ENCODE measurements at places on chromosomes 7 and 10. TPM values are rescaled to one million over a fixed set of nuclear protein-coding genes. Genes with fewer than 3 reads are reported as not detected.

Gene CAMK2B
- total RNA-seq, result 0.13 TPM

GRCh38 chr10:100888957-100889356 is 23.8 kb upstream of the SLF2 start:
- no peak overlapping the region for H3K4me3 ChIP-seq
- no peak overlapping the region for H3K27ac ChIP-seq
- no peaks in the 10 kb centered on the region for H3K36me3 ChIP-seq
- no peaks in the 10 kb centered on the region for H3K27me3 ChIP-seq

Gene PTF1A
- total RNA-seq, result not detected

Gene HOXA11
- total RNA-seq, result not detected

DNA sequence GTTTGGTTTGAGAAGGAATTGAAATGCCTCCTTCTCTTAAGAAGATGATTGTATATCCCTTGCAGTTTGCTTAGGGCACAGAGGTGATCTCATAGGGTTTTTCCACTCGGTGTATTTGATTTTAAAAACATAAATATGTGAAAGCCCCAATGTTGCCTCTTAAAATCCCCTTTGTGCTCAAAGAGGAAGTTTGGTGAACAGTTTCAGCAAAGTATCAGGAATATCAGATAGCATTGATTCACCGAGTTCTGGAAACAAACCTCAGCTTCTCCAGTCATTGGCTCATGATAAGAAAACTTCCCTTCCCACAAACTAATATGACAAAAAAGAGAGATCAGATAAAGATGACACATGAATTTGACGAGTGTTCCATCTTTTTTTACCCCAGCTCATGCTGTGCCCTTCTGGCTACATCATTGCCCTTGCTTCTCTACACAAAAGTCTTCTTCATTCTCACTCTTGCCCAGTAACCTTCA is 20.1 kb upstream of the SMNDC1 start:
- no peak for DNase-seq
- no peaks in the 10 kb centered on the region for H3K36me3 ChIP-seq
- no peak overlapping the region for H3K27ac ChIP-seq
- H3K4me1 ChIP-seq, result peaks cover 12% of the 10 kb centered on the region
- H3K4me3 ChIP-seq, result no peak overlapping the region
- no peaks in the 10 kb centered on the region for H3K27me3 ChIP-seq

Gene CPN1
- not detected for total RNA-seq

Gene IGF2BP3
- 75.3 TPM for total RNA-seq

Gene KCNH2
- 4.0 TPM for total RNA-seq

DNA sequence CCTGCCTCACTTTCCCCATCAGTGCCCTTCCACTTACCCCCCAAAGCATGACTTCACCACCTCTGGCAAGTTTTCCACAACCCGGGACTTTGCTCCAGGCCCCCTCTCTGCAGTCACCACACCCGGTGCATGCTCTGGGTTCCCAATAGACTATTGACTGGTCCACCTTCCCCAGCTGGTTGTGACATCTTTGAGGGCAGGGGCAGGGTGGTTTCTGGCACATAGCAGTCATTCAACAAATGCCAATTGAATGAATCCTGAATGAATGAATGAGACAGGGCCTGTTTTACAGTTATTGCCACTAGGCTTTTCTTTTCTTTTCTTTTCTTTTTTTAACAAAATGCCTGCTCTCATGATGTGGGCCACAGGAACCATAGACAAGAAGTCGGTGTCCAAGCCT is 28.8 kb upstream of the DOCK1 start:
- no peak overlapping the region for H3K4me3 ChIP-seq
- H3K4me1 ChIP-seq, result no peaks in the 10 kb centered on the region
- no peak overlapping the region for H3K27ac ChIP-seq
- DNase-seq, result no peak
- H3K36me3 ChIP-seq, result no peaks in the 10 kb centered on the region

Gene FXYD4
- total RNA-seq, result not detected

DNA sequence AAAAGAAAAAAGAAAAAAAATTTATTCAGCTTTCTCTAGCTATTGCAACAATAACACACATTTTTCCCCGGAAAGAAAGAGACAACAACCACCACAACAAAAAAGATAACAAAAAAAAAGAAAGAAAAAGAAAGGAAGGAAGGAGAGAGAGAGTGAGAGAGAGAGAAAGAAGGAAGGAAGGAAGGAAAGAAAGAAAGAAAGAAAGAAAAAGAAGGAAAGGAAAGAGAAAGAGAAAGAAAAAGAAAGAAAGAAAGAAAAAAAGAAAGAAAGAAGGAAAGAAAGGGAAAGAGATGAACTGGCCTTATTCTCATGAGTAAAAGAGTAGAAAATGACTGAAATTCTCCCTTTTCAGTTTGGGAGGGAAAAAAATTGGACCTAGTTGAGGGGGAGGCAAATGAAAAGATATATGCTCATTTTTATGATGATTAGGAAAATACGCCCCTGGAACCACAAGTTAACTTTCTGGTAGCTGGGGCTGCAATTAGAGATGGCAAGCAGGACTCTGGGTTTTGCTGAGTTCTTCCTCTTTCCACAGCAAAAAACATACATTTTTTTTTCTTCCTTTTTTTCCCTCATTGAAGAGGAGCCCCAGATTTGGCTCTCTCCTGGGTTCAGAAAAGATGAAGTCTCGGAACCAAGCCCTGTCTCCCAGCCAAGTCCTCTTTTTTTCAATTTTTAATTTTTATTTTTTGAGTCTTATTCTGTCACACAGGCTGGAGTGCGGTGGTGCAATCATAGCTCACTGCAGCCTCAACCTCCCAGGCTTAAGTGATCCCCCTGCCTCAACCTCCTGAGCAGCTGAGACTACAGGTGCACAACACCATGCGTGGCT is 12.6 kb upstream of the PRDX3 start:
- H3K4me3 ChIP-seq, result no peak overlapping the region
- H3K36me3 ChIP-seq, result no peaks in the 10 kb centered on the region
- H3K4me1 ChIP-seq, result no peaks in the 10 kb centered on the region
- no peaks in the 10 kb centered on the region for H3K27me3 ChIP-seq

Gene NKX1-2
- total RNA-seq, result not detected

Gene RASA4
- 13.8 TPM for total RNA-seq

Gene EGR2
- 18.3 TPM for total RNA-seq

GRCh38 chr7:22597844-22598243 is 97.9 kb upstream of the STEAP1B start:
- peaks cover 14% of the 10 kb centered on the region for H3K4me1 ChIP-seq
- H3K27ac ChIP-seq, result no peak overlapping the region
- no peaks in the 10 kb centered on the region for H3K36me3 ChIP-seq

Gene WASL
- total RNA-seq, result 32.1 TPM

DNA sequence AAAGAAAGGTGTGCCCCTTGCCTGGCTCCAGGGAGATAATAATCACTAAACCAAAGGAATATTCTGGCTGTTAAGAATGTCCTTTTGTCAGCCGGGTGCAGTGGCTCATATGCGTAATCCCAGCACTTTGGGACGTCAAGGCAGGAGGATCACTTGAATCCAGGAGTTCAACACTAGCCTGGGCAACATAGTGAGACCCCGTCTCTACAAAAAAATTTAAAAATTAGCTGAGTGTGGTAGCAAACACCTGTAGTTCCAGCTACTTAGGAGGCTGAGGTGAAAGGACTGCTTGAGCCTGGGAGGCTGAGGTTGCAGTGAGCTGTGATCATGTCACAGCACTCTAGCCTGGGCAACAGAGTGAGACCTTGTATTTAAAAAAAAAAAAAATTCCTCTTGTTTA is 74.1 kb downstream of the HERC4 start:
- no peak for DNase-seq
- no peak overlapping the region for H3K4me3 ChIP-seq

Gene SPDYE6
- not detected for total RNA-seq

Gene MYH16
- not detected for total RNA-seq

Gene NYAP1
- total RNA-seq, result 3.2 TPM

GRCh38 chr7:139095194-139095659 is 14.3 kb downstream of the ZC3HAV1 start:
- no peaks in the 10 kb centered on the region for H3K4me1 ChIP-seq
- no peak for DNase-seq
- no peaks in the 10 kb centered on the region for H3K27me3 ChIP-seq
- H3K4me3 ChIP-seq, result no peak overlapping the region

DNA sequence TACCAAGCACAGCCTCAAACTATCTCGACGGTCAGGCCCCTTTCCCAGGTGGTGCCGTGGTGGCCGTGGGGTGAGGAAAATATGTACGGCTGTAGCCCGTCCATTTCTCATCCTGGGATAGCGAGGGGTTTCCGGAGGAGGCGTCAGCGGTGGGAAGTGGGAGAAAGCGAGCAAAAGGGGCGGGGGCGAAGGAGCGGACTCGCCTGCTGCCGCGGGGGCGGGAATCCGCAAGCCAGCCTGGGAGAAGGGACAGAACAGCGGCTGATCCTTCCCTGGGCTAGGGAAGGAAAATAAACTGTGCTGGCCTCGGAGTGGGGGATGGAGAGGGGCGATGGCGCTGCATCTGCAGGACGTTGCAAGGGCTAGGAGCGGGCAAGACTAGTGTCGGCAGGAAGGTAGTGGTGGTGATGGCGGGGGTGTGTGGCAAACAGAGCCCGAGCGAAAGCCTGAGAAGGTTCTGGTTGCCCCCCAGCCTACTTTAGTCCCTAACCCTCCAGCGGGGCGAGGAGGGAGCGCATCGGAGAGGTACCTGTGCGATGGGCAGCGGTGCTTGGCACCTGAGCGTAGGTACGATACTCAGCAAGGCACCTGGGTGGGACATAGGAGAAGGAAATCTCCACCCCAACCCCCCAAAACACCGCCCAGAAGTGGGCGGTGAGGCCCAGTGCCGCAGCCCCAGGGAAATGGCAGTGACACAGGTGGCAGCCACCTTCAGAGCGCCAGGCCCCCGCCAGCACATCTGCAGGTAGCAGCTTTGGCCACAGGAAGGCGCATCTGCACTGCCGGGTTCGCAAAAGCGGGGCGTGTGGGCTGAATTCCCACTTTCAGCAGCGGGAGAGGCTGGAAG is 49.9 kb upstream of the STEAP1B start:
- no peaks in the 10 kb centered on the region for H3K36me3 ChIP-seq
- peaks cover 72% of the 10 kb centered on the region for H3K27me3 ChIP-seq
- no peak overlapping the region for H3K27ac ChIP-seq
- H3K4me3 ChIP-seq, result peak overlapping the region; percentile 31
- peak; percentile 26 for DNase-seq
- peaks cover 2% of the 10 kb centered on the region for H3K4me1 ChIP-seq

DNA sequence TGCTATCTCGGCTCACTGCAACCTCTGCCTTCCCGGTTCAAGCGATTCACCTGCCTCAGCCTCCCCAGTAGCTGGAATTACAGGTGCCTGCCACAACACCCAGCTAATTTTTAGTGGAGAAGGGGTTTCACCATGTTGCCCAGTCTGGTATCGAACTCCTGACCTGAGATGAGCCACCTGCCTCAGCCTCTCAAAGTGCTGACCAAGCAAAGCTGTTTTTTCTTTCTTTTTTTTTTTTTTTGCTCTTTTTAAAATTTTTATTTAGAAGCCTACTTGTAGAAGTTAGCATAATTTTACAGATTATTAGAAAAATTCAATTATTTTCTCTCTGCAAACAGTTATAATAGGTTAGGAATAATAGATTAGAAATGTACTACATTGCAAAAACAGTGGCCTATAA is 1.2 kb upstream of the FGFBP3 start:
- no peaks in the 10 kb centered on the region for H3K27me3 ChIP-seq
- DNase-seq, result no peak
- H3K4me1 ChIP-seq, result peaks cover 15% of the 10 kb centered on the region

DNA sequence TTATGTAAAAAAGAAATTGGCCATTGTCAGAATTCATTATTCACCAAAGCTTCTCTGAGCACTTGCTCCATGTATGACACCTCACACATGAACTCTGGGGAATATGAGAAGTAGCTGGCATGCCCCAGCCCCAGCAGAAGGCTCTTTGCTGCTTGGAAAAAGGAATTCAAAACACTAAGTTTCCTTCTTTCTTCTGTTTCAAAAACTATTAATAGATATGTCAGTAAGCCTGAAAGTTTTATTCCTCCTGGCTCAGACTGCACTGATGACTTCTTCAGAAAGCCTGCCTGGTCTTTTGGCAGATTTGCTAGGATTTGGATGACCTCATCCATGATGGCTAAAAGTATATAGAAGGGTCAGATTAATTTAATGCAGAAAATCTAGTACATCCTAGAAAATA is 511.0 kb downstream of the GFRA1 start:
- no peaks in the 10 kb centered on the region for H3K4me1 ChIP-seq
- no peak overlapping the region for H3K27ac ChIP-seq
- DNase-seq, result no peak

DNA sequence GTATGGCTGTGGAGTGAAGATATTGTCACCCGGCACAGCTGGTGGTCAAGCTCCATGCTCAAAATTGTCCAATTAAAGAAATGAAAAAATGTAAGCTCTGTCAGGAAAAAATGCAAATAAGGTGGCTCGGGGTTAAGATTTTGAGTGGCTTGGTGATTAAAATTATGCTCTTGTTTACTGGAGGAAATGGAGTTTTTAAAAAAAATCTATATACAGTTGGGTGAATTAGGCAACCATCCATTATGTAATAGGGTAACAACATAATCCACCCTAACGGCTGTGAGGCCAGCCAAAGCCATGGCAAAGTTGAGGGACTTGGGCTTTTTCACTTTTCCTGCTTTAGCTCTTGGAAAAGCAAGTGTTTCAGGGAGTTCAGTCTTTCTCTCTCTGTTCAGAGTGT is 260.8 kb upstream of the HABP2 start:
- H3K27me3 ChIP-seq, result no peaks in the 10 kb centered on the region
- DNase-seq, result no peak
- no peaks in the 10 kb centered on the region for H3K36me3 ChIP-seq
- no peaks in the 10 kb centered on the region for H3K4me1 ChIP-seq
- H3K27ac ChIP-seq, result no peak overlapping the region
- H3K4me3 ChIP-seq, result no peak overlapping the region

- no peaks in the 10 kb centered on the region for H3K27me3 ChIP-seq
- no peak overlapping the region for H3K27ac ChIP-seq
- DNase-seq, result no peak
- H3K36me3 ChIP-seq, result no peaks in the 10 kb centered on the region
- no peak overlapping the region for H3K4me3 ChIP-seq
These were observed 57.4 kb upstream of the BAIAP2L1 start for GRCh38 chr7:98458090-98458875.

Gene CAV2
- 286 TPM for total RNA-seq

DNA sequence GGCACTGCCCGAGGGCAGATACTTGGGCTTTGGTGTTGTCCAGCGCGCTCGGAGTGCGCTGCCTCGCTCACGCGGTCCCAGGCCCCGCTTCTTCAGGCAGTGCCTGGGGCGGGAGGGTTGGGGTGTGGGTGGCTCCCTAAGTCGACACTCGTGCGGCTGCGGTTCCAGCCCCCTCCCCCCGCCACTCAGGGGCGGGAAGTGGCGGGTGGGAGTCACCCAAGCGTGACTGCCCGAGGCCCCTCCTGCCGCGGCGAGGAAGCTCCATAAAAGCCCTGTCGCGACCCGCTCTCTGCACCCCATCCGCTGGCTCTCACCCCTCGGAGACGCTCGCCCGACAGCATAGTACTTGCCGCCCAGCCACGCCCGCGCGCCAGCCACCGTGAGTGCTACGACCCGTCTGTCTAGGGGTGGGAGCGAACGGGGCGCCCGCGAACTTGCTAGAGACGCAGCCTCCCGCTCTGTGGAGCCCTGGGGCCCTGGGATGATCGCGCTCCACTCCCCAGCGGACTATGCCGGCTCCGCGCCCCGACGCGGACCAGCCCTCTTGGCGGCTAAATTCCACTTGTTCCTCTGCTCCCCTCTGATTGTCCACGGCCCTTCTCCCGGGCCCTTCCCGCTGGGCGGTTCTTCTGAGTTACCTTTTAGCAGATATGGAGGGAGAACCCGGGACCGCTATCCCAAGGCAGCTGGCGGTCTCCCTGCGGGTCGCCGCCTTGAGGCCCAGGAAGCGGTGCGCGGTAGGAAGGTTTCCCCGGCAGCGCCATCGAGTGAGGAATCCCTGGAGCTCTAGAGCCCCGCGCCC is at the start of gene NPY:
Gene NPY (plus strand): TSS at position 294 of the 802 bp plus-strand sequence. CDS start 1,051 bp downstream, outside the sequence.
- peak; percentile 64 for DNase-seq
- H3K27me3 ChIP-seq, result no peaks in the 10 kb centered on the region
- peaks cover 14% of the 10 kb centered on the region for H3K4me1 ChIP-seq
- no peak within 1 kb of the TSS for H3K27ac ChIP-seq
- H3K36me3 ChIP-seq, result no peaks in the 10 kb centered on the region
- peak within 1 kb of the TSS; percentile 50 for H3K4me3 ChIP-seq
